ENCODE measurements at places on chromosomes 4 and X.

GRCh38 chr4:157550028-157550427 lies 329.5 kb downstream of the GRIA2 start:
- no peak for DNase-seq

DNA sequence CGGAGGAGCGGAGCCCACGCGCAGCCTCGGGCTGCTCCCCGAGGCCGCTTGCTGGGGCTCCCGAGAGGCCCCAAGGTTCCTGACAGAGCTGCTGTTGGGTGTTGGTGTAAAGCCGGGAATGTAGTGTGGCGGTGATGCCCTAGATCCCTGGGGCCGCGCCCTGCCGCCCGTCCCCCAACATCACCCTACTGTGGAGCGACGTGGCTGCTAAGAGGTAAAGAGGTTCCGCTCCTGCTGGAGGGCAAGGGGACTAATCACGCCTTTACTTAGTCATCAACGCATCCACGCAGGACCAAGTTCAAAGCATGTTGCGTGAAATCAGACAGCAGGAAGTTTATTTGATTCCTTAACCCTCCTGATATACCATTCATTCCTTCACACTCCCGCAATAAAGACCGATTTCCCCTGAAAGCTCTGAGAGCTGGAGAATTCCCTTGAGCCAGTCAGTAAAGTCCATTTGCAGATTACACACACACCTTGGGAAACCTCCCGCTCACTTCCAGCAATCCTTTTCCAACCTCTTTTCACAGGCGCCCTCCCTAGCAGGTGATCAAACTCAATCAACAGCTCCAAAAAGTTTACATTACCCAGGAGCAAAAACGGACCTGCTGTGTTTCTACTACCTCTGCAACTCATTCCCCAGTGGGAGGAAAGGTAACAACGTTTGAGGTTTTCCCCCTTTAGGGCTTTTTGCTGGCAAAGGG lies 579 bp upstream of the GABRA2 start:
- no peak for DNase-seq

GRCh38 chrX:24498181-24498580 lies 33.1 kb downstream of the PDK3 start:
- DNase-seq = peak; percentile 5

DNA sequence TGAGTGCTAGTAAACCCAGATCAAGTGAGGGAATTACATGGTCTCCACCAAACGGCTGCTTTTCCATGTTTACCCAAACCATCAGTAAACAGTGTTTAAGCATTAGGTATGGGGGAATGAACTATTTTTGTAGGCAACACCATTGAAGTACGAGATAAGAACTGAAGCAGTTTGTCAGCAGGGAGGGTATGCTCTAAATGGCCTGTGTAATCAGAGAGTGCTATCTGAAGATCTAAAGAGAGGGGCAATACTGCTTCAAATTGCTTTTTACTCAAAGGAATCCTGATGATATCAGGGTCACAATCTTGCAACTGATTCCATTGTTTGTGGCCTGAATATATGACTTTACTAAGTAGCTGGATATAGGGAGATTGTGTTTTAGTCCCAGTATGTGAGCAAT lies 10.4 kb upstream of the SPIN4 start:
- no peak for DNase-seq

DNA sequence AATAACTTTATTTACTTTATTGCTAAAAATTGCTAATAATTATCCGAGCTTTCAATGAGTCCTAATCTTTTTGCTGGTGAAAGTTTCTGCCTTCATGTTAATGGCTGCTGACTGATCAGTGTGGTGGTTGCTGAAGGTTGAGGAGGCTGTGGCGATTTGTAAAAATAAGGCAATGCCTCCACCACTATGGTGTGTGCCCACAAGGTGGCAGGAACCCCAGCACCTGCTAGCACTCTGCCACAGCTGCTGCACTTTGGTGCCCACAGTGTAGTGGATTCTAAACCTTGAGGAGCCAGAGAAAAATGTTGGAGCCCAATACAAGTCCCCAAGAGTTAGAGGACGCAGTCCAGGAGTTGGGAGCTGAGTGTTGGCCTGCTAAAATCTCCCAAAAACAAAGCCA lies 1237.1 kb downstream of the PCDH19 start:
- no peak for DNase-seq
